ENCODE measurements at places on chromosomes 13 and 19. TPM values are rescaled to one million over a fixed set of nuclear protein-coding genes. Genes with fewer than 3 reads are reported as not detected.

Gene GNG7
- total RNA-seq, result 3.2 TPM

Gene OR7A5
- total RNA-seq, result not detected

Gene RASL11A
- 2.6 TPM for total RNA-seq

Gene ZNF85
- total RNA-seq, result 0.69 TPM

Gene PSG7
- total RNA-seq, result not detected

Gene PSG5
- total RNA-seq, result not detected

Gene CASP14
- not detected for total RNA-seq

Gene FGF21
- not detected for total RNA-seq

Gene PSG4
- total RNA-seq, result not detected

Gene ELANE
- total RNA-seq, result not detected

Gene CAMSAP3
- 0.15 TPM for total RNA-seq

Gene ZIC2
- total RNA-seq, result not detected

Gene FFAR3
- total RNA-seq, result not detected

Gene A1BG
- total RNA-seq, result 1.6 TPM

Gene RASIP1
- 7.0 TPM for total RNA-seq

Gene ZNF345
- 2.3 TPM for total RNA-seq

- H3K27me3 ChIP-seq, result no peaks in the 10 kb centered on the region
- H3K36me3 ChIP-seq, result no peaks in the 10 kb centered on the region
- H3K4me1 ChIP-seq, result peaks cover 68% of the 10 kb centered on the region
- no peak for DNase-seq
These were observed 5.4 kb downstream of the ZC3H4 start for GRCh38 chr19:47107953-47108746.

GRCh38 chr19:12364391-12365235, 870 bp downstream of the ZNF442 start:
- no peaks in the 10 kb centered on the region for H3K27me3 ChIP-seq
- H3K4me3 ChIP-seq, result peak overlapping the region; percentile 97
- H3K27ac ChIP-seq, result peak overlapping the region; percentile 95

- no peak overlapping the region for H3K4me3 ChIP-seq
- H3K36me3 ChIP-seq, result no peaks in the 10 kb centered on the region
- DNase-seq, result no peak
- no peak overlapping the region for H3K27ac ChIP-seq
- no peaks in the 10 kb centered on the region for H3K4me1 ChIP-seq
These were observed 243.0 kb downstream of the PCDH17 start for GRCh38 chr13:57874530-57874929.

DNA sequence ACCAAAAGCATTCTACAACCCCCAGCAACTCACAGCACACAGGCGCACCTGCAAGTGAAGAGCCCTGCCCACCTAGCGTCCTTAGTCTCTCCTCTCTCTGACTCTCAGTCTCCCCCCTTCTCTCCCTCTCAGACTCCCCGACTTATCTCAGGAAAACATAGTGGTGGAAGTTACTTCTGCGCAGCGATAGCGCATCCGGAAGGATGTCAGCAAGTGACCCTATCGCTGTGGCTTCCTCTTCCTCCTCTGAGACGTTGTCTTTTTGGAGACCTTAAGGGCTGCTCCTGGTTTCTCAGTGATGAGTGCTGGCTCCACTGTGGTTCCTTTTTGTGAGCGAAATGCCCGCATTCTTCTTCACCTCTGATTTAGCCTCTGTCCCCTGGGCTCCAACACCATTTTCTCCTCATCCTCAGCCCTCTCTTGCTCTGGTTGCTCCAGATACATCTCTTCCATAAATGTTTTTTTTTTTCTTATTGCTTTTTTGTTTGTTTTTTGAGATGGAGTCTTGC, 1.4 kb upstream of the YIF1B start:
- H3K4me1 ChIP-seq, result peaks cover 8% of the 10 kb centered on the region
- H3K27me3 ChIP-seq, result no peaks in the 10 kb centered on the region
- peak overlapping the region; percentile 4 for H3K27ac ChIP-seq
- no peaks in the 10 kb centered on the region for H3K36me3 ChIP-seq
- H3K4me3 ChIP-seq, result peak overlapping the region; percentile 81

GRCh38 chr13:24184882-24185281, 24.4 kb downstream of the SPATA13 start:
- DNase-seq, result no peak
- no peak overlapping the region for H3K4me3 ChIP-seq
- H3K4me1 ChIP-seq, result no peaks in the 10 kb centered on the region
- H3K36me3 ChIP-seq, result no peaks in the 10 kb centered on the region

GRCh38 chr19:7597689-7598088, 2.0 kb downstream of the CAMSAP3 start:
- H3K36me3 ChIP-seq, result no peaks in the 10 kb centered on the region
- no peak overlapping the region for H3K27ac ChIP-seq
- H3K4me3 ChIP-seq, result no peak overlapping the region

DNA sequence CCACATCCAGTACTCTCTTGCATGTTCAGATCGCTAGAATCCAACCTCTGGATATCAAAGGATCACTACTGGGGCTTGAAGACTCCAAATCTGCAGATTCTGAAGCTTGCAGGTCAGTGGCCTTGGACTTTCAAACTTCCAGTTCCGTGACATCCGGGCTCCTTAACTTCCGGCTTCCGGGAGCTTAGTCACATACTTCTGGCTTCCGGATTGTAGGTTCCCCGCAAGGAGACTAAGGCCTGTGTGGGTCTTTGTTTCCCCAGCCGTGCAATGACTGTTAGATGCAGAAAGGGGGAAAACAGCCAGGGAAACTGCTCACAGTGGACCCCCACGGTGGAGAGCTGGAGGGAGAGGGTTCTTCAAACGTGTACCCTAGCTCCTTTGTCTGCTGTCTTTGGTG, 41.4 kb downstream of the ZNF333 start:
- no peaks in the 10 kb centered on the region for H3K36me3 ChIP-seq
- no peak overlapping the region for H3K4me3 ChIP-seq
- H3K27ac ChIP-seq, result no peak overlapping the region
- H3K4me1 ChIP-seq, result no peaks in the 10 kb centered on the region
- DNase-seq, result no peak
- H3K27me3 ChIP-seq, result no peaks in the 10 kb centered on the region

- peaks cover 15% of the 10 kb centered on the region for H3K4me1 ChIP-seq
- H3K27me3 ChIP-seq, result no peaks in the 10 kb centered on the region
- no peaks in the 10 kb centered on the region for H3K36me3 ChIP-seq
- no peak overlapping the region for H3K27ac ChIP-seq
- DNase-seq, result no peak
These were observed 251.5 kb upstream of the STARD13 start for GRCh38 chr13:33537026-33537425.

DNA sequence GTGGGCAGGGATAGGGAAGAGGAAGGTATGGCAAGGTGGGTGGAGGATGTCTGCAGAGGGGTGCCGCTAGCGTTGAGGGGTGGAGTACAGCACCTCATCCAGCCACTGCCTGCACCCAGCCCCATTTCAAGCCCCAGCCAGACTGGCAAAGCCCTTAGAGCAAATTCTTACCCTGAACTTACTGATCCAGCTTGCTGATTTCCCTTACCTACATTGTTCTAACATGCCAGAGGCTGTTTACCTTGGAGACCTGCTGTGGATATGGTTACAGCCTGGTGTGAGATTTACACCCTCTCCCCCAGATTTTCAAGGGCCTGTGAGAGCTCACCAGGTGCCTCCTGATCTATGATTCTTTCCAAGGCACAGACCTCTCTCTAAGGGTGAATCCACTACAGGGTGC, 86.0 kb downstream of the ZNF726 start:
- no peak overlapping the region for H3K4me3 ChIP-seq
- no peak overlapping the region for H3K27ac ChIP-seq
- H3K36me3 ChIP-seq, result no peaks in the 10 kb centered on the region
- DNase-seq, result no peak

DNA sequence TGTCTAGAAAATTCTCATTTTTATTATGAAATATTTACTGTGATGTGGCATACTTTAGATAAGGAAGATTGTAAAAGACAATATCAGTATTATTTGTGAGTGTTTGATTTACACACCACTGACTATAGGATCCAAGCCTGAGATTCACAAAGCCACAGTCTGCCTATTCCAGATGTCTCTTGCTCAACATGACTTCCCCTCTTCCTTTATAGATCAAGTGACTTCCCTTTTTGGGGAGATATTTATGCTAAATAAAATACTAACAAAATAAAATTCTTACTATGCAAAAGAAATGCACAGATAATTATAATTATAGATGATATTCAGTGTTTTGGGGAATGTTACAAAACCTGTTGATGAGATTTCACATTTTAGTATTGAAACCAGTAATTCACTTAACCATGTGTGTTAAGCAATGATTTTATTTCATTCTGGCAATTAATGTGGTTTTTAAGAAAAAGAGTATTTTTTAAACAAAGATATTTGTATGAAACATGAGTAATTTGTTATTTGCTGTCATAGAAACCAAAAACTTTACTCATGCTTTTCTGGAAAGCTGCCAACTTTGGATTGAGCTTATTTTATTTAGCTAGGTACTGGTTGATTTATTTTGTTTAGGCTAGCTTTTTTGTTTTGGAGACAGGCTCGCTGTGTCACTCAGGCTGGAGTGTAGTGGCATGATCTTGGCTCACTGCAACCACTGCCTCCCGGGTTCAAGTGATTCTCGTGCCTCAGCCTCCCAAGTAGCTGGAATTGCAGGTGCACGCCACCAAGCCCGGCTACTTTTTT, 13.7 kb upstream of the GPR183 start:
- no peaks in the 10 kb centered on the region for H3K4me1 ChIP-seq
- DNase-seq, result no peak
- H3K27ac ChIP-seq, result no peak overlapping the region
- peaks cover 5% of the 10 kb centered on the region for H3K36me3 ChIP-seq

DNA sequence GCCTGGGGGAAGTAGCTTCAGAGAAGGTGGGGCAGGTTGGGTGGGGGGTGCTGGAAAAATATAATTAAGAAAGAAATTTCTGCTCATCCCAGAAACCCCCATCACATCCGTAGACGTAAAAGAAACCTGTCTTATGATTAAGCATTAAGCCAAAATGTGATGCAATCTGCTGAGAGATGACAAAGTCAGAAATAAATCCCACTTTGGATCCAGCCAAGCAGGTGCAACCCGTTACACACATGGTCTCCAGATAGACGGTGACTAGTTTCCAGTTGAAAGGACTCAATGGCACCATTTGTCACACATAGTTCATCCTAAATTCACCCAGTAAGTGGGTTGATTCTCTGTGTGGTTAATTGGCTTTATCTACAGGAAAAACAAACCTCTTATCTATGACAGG, 34.1 kb downstream of the PSG5 start:
- no peak for DNase-seq
- H3K27ac ChIP-seq, result no peak overlapping the region
- no peak overlapping the region for H3K4me3 ChIP-seq
- H3K27me3 ChIP-seq, result no peaks in the 10 kb centered on the region
- H3K4me1 ChIP-seq, result no peaks in the 10 kb centered on the region

- DNase-seq, result no peak
- no peaks in the 10 kb centered on the region for H3K36me3 ChIP-seq
- H3K4me3 ChIP-seq, result no peak overlapping the region
- no peaks in the 10 kb centered on the region for H3K4me1 ChIP-seq
- no peak overlapping the region for H3K27ac ChIP-seq
These were observed 57.5 kb downstream of the ZNF726 start for GRCh38 chr19:23972161-23972560.

GRCh38 chr13:45879666-45880065, 28.1 kb upstream of the SIAH3 start:
- H3K4me3 ChIP-seq, result no peak overlapping the region
- peak; percentile 70 for DNase-seq
- peaks cover 2% of the 10 kb centered on the region for H3K27me3 ChIP-seq
- H3K36me3 ChIP-seq, result no peaks in the 10 kb centered on the region

GRCh38 chr19:3535981-3536380, 3.0 kb upstream of the TEKTIP1 start:
- peaks cover 3% of the 10 kb centered on the region for H3K36me3 ChIP-seq
- no peak for DNase-seq
- H3K27ac ChIP-seq, result no peak overlapping the region
- H3K4me1 ChIP-seq, result no peaks in the 10 kb centered on the region

DNA sequence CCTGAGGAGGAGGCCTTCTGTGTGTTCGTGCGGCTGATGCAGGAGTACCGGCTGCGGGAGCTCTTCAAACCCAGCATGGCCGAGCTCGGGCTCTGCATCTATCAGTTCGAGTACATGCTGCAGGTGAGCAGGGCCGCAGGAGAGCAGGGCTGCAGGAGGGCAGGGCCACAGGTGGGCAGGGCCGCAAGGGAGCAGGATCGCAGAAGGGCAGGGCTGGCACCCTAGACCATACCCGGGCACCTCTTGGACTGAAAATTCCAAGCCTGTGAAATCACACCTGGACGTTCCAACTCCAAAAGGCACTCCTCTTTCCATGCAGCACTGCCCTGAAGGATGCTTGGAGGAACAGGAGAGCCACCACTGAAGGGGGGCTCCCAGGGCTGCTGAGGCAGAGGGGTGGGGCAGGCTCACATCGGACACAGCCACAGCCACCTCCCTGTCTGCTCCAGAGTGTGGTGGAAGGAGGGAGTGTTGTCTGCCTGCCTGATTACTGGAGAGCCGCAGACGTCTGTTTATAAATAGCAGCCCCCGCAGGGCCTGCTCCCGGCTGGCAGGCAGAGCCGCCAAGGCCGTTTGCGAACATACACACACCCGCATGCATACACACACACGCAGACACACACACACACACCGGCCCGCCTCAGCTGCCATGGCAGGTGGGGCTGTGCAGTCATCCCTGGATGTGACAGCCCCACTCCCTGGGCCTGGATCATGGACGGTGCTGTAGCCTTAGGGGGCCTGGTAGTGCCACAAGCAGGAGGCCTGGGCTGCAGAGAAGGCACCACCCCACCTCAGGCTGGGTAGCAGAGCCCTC, 20.2 kb downstream of the EVI5L start:
- no peaks in the 10 kb centered on the region for H3K36me3 ChIP-seq
- no peak overlapping the region for H3K4me3 ChIP-seq
- no peaks in the 10 kb centered on the region for H3K27me3 ChIP-seq
- no peak for DNase-seq
- H3K4me1 ChIP-seq, result peaks cover 9% of the 10 kb centered on the region

DNA sequence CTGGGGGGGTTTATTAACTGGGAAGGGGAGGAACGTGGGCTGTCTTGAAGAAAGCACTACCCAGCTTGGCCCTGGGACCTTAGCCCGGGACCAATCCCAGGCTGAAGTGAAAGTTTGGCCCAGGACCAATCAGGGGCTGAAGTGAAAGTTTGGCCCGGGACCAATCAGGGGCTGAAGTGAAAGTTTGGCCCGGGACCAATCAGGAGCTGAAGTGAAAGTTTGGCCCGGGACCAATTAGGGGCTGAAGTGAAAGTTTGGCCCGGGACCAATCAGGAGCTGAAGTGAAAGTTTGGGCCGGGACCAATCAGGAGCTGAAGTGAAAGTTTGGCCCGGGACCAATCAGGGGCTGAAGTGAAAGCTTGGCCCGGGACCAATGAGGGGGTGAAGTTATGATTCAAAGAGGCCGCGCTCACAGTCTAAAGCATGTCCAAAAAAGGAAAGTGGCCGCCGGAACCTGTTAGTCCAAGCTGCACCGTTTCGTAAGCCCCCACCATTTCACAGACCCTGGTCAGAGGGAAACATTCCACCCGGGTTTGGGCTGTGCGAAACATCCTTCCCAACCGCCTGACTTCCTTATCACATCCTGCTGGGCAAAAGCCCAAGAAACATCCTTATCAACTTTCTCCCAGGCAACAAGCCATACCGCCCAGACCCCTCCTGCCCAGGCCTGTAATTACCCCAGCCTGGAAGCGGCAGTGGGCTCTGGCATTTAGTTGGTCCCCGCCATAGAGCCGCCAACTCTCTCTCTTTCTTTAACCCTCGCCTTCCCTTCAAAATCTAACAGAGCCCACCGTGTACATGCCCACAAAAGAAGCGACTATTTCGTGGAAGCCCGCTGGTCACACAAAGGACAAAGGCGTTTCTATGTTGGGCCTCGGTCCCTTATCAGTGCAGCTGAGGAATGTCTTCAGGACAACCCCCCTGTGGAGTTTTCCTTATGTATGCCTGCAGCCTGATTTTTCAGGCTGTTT, 1.1 kb downstream of the ZNF850 start:
- H3K4me3 ChIP-seq, result peak overlapping the region; percentile 99
- DNase-seq, result peak; percentile 54
- no peaks in the 10 kb centered on the region for H3K36me3 ChIP-seq
